ENCODE measurements at places on chromosomes 6 and 20. TPM values are rescaled to one million over a fixed set of nuclear protein-coding genes. Genes with fewer than 3 reads are reported as not detected.

The MPIG6B gene
- not detected for total RNA-seq

The BMP2 gene
- not detected for total RNA-seq

The STX7 gene
- total RNA-seq: 22.4 TPM

The BFSP1 gene
- total RNA-seq: 7.4 TPM

The FGD2 gene
- not detected for total RNA-seq

The CST7 gene
- not detected for total RNA-seq

The KHDC1 gene
- total RNA-seq: 11.1 TPM

The ADGRF5 gene
- total RNA-seq: 0.31 TPM

The NR2E1 gene
- total RNA-seq: not detected

The JARID2 gene
- total RNA-seq: 34.1 TPM

The MCCD1 gene
- not detected for total RNA-seq

The FKBP5 gene
- total RNA-seq: 26.2 TPM

The DTNBP1 gene
- 28.2 TPM for total RNA-seq

The OXT gene
- total RNA-seq: not detected

The PSORS1C2 gene
- not detected for total RNA-seq

The LPA gene
- not detected for total RNA-seq

The BEND3 gene
- total RNA-seq: 10.9 TPM

The TRIM39 gene
- total RNA-seq: 13.7 TPM

The TFAP2A gene
- 19.1 TPM for total RNA-seq

The ACSS1 gene
- total RNA-seq: 3.9 TPM

The HLA-DQB1 gene
- total RNA-seq: not detected

The CALHM4 gene
- total RNA-seq: not detected

The OR11A1 gene
- not detected for total RNA-seq

The BANF2 gene
- total RNA-seq: not detected

Measured in A673 (cell line).